ENCODE measurements at places on chromosomes 5 and 9.

DNA sequence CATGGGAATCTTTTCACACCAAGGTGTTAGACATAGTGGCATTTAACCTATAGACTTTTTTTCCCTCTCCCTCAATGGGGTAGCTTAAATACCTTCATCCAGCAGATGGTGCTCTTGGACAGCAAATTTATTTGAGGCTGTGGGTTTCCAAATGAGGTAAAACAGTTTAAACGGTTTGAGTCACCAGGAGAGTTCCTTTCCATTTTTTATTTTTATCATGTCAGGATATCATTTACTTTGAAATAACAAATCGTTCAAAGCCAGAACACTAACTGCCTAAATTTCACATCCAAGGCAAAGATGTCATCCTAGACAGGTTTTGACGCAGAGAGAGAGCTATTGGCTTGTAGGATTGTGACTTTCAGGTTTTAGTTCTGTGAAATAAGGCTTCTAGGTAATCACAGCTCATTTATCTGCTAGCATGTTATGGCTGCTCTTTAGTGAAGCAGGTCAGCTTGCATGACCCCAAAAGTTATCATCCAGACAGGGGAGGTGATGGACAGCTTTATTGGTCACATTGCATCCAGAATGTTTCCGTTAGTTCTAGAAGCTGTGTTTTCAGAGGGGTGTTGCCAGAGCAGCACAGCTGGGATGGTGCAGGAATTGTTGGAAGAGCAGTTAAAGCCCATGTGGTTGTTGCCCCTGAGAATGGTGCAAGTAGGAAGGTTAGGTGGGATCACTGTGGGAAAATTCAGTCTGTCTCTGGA lies 69.8 kb downstream of the KDM4C start:
- peak; percentile 57 for DNase-seq

DNA sequence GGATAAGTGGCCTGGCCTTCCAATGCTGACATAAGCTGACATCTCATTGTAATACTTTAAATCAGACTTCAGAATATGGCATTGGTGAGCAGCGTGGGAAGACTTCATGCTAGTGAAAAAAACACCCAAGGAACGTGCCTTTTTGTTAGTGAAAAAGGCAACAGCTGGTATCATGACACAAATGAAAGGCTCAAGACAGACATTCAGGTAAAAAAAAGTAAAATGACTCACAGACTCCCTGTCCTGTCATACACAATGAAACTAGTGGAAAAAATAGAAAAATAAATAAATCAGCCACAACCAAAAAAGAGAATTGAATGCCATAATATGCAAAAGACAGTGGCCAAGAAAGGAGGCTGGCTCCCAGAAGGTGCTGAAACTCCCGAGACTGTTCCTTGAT lies 24.4 kb upstream of the PPP1R2B start:
- DNase-seq: no peak

DNA sequence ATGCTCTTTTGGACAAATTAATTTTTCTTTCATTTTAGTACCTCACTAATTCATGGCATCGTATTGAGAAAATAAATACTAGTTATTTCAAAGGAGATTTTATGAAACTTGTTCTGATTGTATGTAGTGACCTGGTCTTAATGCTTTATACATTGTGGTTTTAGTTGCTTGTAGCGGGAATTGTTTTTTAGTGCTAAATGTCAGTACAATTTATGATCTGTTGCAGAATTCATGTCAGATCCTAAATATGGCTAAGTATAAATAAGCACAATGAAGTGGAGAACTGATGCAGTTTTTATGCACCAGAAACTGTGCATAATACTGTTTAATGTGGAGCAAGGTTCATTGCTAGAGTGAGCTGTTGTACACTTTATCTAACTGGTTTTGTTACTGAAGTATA lies 308.8 kb downstream of the PJA2 start:
- no peak for DNase-seq

GRCh38 chr9:38336341-38336740 lies 56.2 kb upstream of the ALDH1B1 start:
- DNase-seq: no peak

- DNase-seq: no peak
These were observed 790 bp upstream of the IARS1 start for GRCh38 chr9:92294297-92294676.

GRCh38 chr5:180618829-180619562 lies 27.7 kb upstream of the SCGB3A1 start:
- DNase-seq: no peak

DNA sequence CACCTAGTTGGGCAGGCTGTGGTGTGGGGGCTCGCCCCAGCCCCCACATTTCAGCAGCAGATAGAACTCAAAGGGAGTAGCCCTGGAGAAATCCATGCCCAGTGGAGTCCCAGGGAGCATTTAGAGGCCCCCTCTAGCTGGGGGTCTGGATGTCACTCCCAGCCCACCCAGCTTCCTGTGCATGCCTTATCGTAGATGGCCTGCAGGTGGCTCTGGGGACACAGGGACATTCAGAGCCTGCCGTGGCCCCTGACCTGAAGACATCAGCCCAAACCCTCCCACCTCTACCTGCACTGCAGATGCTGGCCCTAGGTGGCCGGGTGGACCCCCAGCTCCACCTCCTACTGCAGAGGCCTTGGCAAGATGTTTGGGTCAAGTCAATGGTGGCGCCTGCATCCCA lies 49.0 kb upstream of the LMX1B start:
- no peak for DNase-seq

GRCh38 chr9:95043826-95044225 lies 273.7 kb downstream of the FANCC start:
- DNase-seq: no peak

- DNase-seq: no peak
These were observed 276.0 kb downstream of the FSTL4 start for GRCh38 chr5:133336121-133336968.

DNA sequence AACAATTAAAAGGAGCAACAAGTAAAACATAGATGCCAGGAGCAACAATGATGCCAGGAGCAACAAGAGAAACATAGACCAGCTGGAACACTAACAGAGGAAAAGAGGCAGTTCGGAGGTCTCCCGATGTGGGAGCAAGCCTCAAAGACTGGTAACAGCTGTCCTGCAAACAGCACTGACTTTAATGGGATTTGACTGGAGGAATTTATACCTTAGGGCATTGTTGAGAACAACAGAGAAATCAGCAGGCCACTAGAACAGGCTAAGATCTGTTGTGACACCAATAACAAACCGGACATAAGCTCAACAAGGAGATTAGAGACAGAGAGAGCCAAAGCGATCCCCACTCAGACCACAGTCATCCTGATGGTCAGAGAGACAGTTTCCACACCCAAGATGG lies 11.8 kb upstream of the SYK start:
- no peak for DNase-seq

- no peak for DNase-seq
These were observed 2.5 kb upstream of the SLC31A2 start for GRCh38 chr9:113148372-113148705.

DNA sequence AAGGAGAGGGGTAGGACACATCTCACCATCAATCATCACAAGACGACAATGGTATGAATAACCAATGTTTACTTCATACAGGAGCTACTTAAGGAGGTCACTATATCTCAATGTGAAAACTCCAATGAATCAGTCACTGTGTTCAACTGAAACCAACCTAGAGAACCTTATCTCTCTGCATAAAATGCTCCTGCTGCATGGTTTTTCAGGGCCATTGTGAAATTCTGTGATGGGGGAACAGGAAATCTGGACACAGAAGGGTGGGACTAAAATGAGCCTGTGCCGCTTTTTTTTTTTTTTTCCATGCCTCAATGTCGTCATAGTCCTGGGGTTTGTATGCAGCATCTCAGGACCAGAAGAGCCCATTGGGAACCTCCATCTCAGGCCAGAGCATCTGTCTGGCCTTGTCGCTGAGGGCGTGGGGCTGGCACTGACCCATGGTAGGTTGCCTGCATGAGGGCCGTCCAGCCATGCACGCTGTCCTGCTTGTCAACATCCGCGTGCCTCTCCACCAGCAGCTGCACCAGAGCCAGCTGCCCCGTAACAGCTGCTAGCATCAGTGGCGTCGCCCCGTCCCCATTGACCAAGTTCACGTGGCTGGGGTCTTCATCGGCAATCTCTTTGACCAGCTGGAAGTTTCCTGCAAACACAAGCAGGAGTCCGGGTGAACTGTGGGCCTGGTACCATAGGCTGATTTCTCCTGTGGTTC lies 12.7 kb downstream of the ANKS6 start:
- DNase-seq: no peak

DNA sequence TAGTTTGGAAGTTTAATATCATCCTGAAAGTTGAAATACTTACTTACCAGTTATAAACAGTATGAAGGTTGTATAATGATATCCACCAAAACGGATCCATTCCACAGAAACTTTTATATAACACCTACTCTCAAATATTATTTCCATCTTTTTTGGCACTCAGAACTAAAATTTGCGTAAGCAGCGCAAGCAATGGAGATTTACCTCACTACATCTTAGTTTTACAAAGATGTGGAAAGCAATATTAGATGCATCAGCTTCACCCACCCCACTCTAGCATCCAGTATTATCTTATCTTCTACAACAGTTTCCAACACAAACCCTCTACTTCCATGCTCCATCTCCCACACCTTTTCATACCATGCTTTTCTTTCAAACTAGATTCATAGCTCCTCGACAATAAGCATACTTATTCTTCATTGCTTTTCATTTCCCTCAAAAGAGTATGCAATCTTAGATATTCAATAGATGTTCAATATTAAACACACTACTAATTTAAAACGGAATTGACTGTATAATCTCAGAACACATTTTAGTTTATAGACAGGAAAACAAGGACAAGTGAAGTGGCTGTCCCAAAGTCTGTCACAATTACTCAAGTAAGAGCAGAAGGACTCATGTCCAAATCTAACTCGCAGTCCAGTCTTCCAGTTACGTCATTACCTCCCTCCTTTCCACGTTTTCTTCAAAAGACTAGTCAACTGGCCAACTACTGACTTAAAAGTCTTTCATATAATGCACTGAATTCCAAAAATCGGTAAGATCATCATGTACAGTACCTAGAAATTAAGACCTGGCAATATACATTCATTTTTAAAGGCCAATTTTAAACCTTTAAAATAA lies 2.2 kb downstream of the PPP2CA start:
- DNase-seq: no peak

GRCh38 chr5:179180061-179180610 lies 120.0 kb downstream of the ZNF354C start:
- DNase-seq: no peak

DNA sequence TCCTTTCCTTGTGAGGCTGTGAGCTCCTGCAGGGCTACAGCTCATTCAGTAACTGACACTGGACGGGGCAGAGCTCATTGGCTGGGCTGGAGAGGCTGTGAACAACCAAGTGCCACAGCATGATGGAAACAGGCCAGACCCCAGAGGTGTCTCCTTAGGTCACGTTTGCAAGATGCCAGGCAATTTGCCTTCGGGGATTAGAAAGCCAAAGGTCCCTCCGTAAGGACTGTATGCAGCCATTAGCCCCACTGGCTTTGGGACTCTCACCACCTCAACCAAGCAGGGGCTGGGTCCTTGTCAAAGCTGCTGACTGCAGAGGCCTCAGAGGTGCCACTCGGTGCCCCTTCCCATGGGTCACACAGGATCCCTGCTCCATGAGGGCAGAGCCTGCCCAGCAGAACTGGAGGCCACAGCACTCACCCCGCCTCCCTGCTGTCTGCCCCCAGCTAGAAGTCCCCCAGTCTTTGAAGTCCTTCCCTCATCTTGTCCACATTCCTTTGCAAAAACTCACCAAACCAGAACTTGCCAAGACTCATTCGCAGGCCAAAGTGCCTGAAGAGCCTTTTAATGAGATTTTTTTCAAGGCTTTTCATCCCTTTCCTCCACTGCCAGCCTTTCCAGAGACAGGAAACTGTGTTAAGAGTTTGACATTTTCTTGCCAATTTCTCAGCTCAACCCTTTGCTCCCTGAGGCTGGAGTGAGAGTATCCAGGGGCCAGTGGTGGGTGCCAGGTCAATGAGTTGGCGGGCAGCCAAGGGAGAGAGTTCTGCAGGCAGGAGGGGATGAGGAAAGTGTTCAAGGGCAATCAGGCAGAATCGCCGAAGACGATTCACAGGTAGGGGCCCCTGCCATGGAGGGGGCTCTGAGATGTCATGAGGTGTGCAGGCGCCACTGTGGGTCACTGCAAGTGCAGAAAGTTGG lies 39.7 kb upstream of the SLC25A51 start:
- no peak for DNase-seq

DNA sequence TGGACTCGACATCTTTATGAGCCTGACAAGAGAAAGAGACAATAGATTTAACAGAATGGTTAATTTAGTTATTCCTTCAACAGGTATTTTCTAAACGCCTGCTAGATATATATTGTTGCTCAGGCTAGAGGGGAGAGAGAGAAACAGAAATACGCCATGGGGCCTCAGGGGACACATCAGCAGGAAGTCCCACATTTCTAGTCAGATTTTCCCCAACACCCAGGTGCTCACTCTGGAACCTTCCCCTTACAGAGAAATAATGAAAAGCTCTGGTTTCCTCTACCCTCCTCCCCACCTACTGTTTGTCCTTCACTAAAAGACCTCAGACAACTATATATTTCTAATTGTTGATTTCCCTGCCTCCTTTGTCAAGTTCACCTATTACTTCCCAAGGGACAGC lies 130.3 kb upstream of the TBC1D2 start:
- DNase-seq: no peak
